CD4-positive, alpha-beta T cell treated with Interferon alpha-2 for 1 hour (primary cell): ENCODE measurements at places on chromosomes 6 and 20.

GRCh38 chr20:63787302-63787701 is 43.8 kb downstream of the ZBTB46 start:
- DNase-seq, result no peak

DNA sequence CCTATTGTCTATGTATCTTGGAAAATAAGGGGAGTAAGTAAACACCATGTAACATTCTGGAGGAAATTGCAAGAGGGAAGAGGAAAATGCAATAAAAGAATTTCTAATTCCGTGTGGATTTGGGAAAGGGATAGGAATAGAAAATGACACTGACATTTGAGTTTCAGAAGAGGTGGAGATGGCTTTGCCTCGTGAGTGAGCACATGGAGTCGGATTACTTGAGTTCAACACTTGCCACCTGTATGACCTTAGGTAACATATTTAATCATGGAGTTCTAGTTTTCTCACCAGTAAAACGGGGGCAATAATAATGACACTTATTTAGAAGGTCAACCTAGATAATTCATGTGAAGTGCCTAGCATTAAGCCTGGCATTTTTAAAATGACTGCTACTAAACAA is 10.8 kb upstream of the PBOV1 start:
- DNase-seq, result no peak

DNA sequence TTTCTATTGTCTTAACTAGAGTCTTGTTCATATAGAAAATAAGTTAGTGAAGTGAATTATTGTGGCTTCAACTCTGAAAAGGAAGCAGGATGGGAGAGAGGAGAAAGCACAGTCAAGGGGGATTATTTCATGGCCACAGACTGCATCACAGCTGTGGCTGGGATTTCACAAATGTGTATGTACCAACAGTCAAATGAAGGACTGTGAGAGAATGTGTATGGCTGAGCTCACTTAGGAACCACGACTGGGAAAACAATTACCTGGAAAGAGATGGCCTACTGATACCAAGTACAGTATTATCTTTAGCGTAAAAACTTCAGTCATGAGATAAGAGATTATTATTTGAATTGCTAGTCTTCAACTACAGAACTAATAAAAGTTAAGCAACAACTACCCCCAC is 54.9 kb downstream of the SESN1 start:
- DNase-seq, result no peak

GRCh38 chr6:39377539-39377950 is 55.0 kb upstream of the KCNK16 start:
- DNase-seq, result no peak
